ENCODE measurements at places on chromosomes 16 and 17.

GRCh38 chr16:52861614-52862022 is 191.1 kb downstream of the CHD9NB start:
- no peak for DNase-seq

GRCh38 chr17:76585649-76586593 is at the start of gene ST6GALNAC2:
TSS of gene ST6GALNAC2 (minus strand) at chr17:76585860. CDS start at chr17:76585808, 52 bp downstream.
- peak; percentile 24 for DNase-seq

DNA sequence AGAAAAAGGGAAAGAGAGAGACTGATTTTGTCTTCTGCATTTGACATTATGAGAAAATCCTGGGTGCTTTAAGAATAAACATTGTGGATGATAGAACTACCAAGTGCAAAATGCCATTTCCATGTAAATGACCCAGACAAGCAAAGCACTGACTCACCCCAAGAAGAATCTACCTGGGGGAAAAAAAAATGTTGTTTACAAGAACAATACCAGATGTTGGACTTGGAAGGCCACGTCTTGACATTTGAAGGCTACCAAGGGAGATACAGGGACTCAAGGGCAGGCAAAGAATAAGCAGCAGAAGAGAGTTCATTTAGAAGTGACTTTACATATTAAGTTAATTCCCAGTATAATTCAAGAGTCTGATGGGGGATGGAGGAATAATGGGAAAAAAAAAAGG is 125.3 kb downstream of the TMEM114 start:
- no peak for DNase-seq

DNA sequence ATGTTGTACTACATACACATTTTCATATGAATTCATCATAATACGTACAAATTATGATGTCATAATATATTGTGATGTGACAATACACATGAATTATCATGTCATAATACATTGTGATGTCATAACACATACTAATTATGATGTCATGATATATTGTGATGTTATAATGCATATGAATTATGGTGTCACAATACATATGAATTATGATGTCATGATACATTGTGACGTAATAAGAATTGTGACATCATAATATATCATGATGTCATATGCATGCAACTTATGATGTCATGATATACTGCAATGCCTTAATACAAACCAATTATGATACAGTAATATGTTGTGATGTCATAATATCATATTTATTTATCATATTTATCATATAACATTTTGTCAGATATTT is 2074.3 kb downstream of the TP53TG3F start:
- no peak for DNase-seq

- no peak for DNase-seq
These were observed 6.5 kb downstream of the NMRAL1 start for GRCh38 chr16:4467916-4468315.

GRCh38 chr17:48618256-48618896 is 3.3 kb upstream of the HOXB8 start:
- DNase-seq, result peak; percentile 70

DNA sequence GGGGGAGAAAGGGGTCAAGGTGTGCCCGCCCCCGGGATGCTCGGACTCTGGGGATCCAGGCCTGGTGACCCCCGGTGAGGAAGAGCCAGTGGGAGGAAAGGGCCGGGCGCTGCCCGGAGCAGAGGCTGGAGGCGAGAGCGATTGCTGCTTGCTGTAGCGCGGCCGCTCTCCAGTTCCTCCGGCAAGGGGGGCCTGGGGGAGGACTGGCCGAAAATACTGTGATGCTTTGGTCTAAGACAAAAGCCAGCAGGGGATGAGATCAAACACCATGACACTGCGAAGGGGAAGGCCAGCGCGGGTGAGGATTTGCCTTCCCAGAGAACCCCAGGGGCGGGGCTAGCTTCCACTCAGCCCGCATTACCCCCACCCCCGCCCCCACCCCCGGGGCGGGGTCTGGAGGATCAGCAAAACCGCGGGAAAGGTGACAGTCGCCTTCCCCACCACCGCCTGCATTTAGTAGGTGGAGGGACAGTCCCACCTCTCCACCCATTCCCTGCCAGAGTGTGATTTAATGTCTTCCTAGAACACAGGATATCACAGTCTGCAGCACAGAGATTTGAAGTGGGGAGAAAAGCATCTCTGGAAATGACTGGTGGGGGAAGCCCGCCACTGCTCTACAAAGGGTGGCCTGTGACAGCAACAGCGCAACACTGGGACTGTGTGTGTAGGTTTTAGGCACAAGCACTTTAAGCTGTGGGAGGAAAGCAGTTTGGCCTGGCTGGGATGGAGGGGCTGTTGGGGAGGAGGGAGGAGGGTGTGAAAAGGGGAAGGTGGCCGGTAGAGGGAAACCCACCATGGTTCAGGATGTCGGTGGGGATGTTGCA is 25.7 kb downstream of the MRC2 start:
- DNase-seq, result peak; percentile 94

DNA sequence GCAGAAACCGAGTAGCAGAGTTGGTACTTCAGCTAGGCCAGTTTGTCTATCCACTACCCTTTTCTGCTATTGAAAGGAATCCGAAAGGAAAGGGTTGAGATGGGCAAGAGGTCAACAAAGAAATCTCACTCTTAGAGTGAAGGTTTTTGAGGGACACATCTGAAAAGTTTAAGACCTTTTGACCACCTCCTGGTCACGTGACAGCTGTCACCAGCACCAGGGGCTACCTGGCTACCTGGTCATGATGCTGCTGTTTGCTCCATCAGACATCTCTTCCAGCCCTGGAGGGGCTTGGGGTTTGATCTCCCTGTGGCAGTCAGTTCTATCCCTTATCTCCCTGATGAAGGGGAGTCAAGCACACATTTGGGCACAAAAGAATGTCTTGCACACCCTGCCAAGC is 7.6 kb downstream of the CCDC182 start:
- no peak for DNase-seq

GRCh38 chr16:67666032-67666551 is 458 bp downstream of the ENKD1 start:
- DNase-seq, result no peak

DNA sequence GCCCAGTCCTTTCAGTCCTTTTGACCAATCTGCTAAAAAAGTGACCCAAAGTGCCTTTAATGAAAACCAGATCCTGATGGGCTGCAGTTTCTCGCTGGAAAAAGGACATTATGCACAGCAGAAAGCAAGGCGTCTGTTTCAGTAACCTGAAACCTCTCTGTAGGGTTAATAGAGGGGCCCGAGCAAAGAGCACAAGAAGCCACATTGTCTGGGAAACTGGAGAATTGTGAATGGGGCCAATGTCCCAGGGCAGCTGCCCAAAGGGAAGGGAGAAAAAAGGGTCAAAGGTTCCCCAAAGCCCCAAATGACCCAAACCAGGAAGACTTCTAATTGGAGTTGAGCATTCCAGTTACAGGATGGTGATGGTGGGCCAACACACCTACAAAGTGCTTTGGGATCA is 3.0 kb downstream of the OTOA start:
- no peak for DNase-seq

DNA sequence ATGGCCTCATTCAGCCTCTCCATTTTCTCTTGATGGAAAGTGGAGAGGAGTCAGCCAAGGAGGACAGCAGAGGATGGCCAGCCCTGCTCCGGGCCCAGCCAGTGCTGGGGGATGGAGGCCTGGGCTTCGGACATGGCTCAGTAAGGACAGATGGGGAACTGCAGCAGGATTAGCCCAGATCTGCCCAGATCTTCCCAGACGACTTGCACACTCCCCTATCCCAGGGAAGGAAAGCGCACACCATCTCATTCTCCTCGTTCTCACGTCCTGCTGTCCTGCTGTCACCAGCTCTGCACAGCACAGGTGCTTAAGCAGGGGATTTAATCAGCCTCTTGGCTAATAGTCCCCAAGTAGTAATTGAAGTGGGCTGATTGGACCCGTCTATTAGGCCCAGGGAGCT is 100.2 kb upstream of the SDK2 start:
- no peak for DNase-seq

DNA sequence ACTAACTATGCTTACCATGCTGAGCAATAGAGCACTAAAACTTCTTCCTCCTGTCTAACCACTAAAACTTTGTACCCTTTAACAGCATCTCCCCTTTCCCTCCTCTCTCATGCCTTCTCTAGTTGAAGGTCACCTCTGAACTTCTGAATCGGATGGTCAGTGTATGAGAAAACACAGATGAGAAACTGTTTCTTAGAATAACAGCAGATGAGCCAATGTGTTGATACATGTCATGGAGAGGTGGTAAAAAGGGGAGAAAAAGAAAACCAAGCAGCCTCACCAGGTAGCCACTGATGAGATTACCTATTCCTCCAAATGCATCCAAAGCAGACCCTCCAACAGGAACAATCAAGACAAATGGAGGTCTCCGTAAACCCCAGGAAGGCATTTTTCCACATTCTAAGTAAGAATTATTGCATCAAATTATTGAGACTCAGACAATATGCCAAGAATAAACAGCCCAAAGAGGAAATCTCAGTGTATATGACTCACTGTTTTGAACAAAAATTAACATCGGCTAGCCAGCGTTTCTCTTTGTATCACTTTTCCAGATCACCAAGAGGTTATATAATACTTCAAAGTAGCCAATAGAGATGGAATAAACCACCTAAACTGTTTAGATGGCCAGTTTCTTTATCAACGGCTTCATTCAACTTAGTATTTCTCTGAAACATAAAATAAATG is 793.3 kb upstream of the SOX9 start:
- DNase-seq, result no peak

DNA sequence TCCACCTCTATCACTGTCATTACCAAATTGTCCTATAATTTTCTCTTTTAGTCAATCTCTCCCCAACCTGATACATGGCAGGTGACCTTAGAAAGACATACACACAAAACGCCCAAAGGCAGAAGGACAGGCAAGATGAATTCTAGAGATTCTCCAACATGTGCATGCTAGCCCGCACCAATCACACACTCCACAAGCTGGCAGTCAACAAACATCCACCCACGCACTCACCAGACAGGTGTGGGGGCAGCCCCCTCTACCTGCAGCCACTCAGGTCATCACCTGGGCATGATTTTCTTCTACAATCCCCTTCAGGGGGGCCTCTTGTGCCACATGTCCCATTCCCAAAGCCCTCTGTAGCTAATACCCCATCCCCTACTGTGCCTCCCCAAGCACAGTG is 9.5 kb downstream of the MPP2 start:
- no peak for DNase-seq

DNA sequence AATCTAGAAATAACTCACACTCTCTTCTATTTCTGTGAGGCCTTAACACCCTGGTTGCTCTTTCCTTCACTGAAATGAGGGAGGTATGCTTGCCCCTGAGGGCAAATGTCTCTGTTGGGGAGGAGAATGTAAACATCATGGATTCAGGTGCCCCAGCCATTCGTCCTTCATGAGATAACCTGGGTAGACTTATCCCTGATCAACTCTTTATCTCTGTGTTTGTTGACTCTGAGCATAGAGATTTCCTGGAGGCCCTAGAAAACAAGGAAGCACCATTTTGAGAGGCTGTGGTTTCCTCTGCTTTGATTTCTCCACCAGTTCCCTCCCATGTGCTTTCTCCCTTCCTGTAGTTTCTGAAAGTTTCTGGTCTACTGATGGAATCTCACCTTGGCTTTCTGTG is 77.3 kb downstream of the PHKB start:
- DNase-seq, result no peak

DNA sequence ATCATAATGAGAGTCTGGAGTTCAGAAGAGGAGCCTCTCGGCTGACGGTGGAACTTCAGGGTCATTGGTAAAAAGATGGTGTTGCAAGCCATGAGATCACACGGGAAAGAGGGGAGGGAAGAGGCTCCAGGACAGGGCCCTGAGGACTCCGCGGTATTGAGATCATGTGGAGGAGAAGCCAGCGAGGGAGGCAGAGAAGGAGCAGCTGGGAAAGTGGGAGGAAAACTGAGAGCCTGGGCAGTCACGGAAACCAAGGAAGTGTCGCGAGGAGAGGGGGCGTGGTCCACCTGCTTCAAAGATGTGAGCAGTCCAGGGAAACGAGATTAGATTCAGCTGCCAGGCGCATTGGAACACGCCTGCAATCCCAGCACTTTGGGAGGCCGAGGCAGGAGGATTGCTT is 27.7 kb upstream of the SBK1 start:
- DNase-seq, result no peak

DNA sequence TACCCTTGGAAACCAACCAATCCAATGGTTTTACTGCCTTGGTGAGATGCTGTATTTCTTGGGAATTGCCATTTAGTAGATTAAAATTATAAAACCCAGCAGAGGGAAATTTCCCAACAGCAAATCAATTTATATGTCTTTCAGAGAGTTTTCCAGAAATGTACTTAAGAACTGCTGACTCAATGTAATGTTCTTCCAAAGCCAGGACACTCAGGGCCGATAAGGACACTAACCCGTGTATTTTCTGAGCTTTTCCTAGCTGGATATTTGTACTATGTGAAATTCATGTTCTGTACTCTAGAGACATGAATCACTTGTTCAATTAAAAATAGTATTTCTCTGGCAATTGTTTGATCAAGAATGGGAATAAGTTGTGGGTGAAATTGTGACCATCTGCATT is 121.4 kb downstream of the KCNJ2 start:
- no peak for DNase-seq

DNA sequence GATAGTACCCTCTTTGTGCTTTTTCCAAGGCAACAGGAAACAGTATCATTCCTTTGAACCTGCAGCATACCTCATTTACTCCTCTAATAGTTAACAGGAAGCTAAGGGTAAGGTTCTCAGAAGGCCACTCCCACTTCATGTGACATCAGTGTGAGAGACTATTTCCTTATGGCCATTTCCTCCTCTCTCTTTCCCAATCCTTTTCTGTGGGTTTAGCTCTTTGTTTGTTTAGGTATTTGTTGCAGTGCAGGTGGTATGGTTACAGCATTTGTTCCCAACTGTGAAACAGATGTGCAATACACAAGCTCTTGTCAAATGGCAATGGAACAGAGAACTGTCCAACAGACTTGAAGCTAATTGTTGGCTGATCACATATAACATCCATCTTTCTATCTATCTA is 14.7 kb downstream of the TMC5 start:
- no peak for DNase-seq

- no peak for DNase-seq
These were observed 13.3 kb upstream of the NUDT16L1 start for GRCh38 chr16:4679850-4680636.

DNA sequence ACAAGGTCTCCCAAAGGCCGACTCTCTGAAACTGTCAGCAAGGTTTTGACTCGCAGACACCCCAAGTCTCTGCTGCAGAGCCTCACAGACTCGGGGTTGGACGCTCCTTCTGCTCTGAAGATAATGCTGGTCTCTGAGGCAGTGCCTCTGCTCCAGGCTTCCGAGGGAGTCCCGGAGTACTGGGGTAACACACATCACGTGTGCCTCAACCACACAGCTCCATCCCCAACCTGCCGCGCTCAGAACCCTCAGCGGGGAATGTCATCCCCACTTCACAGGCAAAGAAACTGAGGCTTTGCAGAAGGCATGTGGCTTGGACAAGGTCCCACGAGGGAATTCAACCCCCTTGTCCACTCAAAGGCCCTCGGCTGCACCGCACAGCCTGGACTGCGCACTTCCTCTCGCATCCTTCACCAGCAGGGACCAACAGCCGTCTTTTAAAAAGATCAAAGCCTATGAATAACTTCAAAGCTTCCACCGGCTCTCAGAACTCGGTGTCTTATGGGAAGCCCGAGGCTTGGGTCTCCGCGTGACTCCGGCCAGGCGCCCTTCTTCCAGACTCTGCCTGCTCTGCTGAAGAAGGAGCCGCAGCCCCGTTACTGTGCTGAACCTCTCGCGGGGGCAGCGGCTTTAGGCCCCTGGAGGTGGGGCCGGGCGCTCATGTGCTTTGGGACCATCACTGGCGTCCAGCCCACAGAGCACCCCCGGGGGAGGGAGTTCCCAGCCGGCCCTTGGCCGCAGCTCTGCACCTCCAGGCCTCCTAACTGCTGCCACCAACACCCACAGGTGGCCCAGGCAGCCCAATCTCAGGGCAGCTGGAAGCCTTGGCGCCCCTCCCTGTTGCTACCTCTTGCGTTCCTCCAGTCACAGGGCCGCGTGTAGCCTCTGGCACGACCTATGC is 2.2 kb downstream of the TMEM204 start:
- no peak for DNase-seq

GRCh38 chr16:27515874-27516353 is 33.8 kb downstream of the GTF3C1 start:
- peak; percentile 3 for DNase-seq

All from stimulated activated naive B cell treated with anti-CD40 and anti-IgM and Interleukin-4, amounts not matched to agents 10 μg/mL and 1 μg/mL and 100 μg/mL, for 72 hours (primary cell).